Astrocyte of the spinal cord (primary cell): ENCODE measurements at places on chromosomes 6 and 20.

DNA sequence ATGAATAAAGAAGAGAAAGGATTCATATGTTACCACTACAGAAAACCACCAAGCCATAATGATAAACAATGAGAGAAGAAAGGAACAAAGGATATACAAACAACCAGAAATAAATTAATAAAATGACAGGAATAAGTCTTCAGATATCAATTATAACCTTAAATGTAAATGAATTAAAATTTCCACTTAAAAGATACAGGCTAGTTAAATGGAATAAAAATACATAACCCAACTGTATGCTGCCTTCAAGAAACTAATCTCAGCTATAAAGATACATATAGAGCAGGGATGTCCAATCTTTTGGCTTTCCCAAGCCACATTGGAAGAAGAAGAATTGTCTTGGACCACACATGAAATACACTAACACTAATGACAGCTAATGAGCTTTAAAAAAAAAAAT, 135.9 kb upstream of the GJE1 start:
- DNase-seq: no peak

DNA sequence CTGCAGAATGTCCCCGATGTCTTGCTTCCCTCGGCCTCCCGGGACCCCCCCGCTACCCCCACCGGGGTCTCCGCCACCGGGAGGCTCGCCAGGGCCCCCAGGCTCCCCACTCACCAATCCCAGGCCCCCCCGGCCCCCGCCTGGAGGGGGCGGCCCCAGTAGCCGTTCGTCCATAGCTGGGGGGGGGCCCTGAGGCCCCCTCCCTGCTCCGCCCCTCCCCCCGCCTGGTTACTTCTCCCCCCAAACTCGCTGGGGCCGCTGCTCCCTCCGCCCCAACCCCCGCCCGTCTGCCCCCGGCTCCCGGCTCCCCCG, 304 bp downstream of the PBX2 start:
- no peak for DNase-seq

DNA sequence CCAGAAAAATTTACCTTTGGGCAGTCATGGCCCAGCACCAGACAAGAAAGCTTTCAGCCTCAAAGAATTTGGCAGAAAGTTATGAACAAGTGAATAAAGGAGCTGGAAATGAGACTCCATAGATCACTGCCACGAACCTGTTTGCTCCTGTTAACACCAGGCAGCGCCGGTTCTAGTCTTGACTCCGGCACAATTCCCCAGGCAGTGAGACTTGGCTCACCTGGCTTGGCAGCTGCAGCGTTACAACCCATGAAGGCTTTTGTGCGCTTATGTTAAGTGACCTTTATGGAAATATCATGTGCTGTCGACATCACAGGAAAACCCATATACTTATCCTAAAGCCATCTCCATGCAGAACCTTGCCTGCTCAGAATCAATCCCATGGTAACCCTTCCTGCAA, 22.2 kb upstream of the FOXC1 start:
- DNase-seq: no peak

GRCh38 chr6:117389227-117390057, 36.3 kb downstream of the ROS1 start:
- DNase-seq: no peak

- peak; percentile 99 for DNase-seq
These were observed 37.5 kb upstream of the IER3 start for GRCh38 chr6:30781743-30782424.

DNA sequence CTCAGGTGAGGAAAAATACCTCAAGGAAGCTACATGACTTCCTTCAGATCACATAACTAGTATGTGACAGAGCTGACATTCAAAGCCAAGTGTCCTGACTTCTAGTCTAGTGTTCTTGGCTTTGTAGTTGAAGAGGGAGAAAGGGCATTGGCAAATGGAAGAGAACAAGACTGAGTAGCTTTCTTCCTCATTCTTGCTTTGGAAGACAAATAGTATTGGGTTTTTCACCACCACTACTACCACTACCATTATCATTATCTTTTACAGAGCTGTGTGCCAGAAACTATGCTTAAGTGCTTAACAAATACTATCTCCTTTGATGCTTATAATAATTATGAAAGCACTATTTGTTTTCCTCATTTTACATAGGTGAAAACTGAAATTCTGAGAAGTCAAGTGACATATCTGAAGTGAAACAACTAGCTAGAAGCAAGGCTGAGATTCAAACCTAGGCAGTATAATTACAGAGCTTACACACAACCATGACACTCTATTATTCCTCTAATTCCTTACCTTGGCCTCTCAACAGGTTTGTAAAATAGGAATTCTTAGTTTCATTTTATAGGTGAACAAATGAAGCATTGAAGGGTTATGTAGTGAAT, 6.8 kb downstream of the ACSS2 start:
- no peak for DNase-seq

DNA sequence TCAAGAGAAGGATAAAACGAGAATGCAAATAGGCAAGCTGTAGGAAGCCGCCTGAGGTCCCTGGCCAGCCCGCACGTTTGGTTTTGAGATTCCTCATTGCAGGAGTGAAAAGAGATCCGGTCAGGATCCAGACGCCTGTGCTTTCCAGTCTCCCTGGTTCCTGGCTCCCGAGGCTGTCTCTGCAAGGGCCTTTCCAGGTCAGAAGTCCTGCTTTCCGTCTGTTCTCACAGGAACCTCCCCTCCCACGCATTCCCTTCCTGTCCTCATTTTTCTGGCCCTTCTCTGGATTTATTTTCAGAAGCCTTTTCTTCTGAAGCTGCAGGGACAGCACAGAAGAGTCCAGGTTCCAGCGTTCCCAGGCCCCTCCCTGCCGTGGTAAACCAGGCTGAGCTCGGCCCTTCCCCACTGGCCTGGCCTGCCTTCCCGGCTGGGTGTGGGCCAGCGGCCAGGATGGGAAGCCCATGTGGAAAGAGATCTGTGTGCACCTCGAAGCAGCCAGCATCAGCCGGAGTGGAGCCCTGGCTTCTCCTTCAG, 54.0 kb downstream of the TMEM242 start:
- peak; percentile 49 for DNase-seq

- no peak for DNase-seq
These were observed 357.3 kb downstream of the FOXA2 start for GRCh38 chr20:22226849-22227700.

- DNase-seq: no peak
These were observed 116.8 kb downstream of the MBOAT1 start for GRCh38 chr6:20095436-20095835.

GRCh38 chr6:34922177-34922663, 33.2 kb downstream of the ANKS1A start:
- DNase-seq: peak; percentile 64

- no peak for DNase-seq
These were observed 6.7 kb upstream of the CDKN1A start for GRCh38 chr6:36671687-36672375.

DNA sequence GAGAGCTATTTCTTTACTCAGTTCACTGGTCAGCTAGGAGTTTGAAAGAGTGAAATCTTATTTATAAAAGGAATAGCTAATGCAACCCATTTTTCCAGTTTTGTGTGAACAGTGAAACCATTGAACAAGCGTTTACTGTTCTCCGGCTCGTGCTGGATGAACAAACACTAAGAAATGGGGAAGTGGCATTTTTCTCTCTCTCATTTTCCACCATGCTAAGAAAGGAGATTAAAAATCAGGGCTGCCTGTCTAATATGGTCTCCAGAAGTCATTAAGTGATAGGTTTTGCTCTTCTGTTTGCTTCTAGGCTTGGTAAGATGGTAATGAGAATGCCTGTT, 774 bp upstream of the SFT2D1 start:
- no peak for DNase-seq
